Colonic mucosa (tissue), 4 donors: ENCODE measurements at places on chromosomes 2 and 18. TPM values are rescaled to one million over a fixed set of nuclear protein-coding genes. Genes with fewer than 3 reads are reported as not detected.

- DNase-seq: no peak
These were observed 111.8 kb upstream of the GAREM1 start for GRCh38 chr18:32582455-32582854.

The DUSP19 gene
- 2.5 TPM for total RNA-seq

DNA sequence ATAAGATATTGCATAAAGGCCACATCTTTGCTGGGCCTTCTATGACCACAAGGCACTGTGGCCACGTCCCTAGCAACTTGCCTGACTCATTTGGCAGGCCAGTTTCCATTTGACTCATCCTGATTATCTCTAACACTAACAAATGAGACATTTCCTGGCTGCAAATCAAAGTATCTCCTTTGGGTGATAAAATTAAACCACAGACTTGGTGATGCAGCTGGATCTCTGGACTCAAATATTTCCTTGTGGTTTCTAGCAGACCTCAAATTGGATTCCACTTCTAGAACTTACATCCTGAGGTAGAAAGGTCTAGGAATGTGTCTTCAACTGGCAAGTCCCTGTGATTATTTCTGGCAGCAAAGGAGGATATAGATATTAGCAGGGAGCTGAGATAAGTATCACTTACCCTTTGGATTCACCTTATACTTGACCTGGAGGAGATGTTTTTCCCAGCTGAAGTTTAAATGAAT is 167.9 kb upstream of the NXPH2 start:
- no peak for DNase-seq

The CRYGD gene
- not detected for total RNA-seq

The CROCC2 gene
- total RNA-seq: 0.05 TPM

GRCh38 chr2:129408570-129408969 is 570.9 kb upstream of the RAB6C start:
- no peak for DNase-seq

The SPDYA gene
- 0.42 TPM for total RNA-seq

DNA sequence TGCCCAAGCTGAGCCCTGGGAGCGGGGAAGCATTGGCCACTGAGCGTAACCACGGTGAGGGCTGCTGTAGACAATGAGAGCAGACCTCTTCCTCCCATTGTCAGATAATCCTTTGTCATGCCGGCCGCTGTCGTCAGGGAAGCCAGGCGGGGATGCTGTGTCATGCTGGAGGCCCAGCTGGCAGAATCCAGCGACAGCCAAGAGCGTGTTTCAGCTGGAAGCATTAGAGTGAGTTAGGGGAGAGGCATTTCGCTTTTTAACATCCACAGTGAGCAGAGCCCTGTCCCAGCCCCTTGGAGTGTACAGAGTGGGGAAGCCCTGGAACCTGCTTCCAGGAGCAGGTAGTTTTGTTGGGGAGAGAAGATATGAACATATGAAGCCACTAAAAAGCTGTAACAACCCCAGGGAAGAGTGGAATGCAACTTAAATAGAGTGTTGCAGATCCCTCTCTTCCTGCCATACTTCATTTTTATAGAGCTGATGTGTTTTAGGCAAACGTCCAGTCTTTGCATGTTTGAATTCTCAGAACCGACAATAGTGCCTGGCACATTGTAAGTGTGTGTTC is 7.0 kb downstream of the CTIF start:
- no peak for DNase-seq

The GAREM1 gene
- 20.1 TPM for total RNA-seq

DNA sequence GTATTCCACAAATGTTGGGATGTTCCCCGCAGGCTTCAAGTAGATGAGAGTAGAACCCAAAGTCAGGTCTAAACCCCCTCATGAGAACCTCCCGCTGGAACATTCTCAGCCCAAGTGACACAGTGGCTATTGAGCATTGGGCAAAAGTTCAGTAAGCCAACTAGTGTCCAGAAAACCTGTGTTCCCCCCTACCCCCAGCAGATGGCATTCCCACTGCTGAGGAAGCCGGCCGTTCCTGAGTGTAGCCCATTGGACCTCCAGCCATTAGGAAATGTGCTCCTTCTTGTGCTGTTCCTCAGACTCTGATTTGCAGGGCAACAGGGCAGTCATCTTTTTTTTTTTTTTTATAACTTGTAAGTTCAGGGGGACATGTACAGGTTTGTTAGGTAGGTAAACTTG is 152.1 kb downstream of the NCK2 start:
- no peak for DNase-seq

The COLEC12 gene
- 1.9 TPM for total RNA-seq

DNA sequence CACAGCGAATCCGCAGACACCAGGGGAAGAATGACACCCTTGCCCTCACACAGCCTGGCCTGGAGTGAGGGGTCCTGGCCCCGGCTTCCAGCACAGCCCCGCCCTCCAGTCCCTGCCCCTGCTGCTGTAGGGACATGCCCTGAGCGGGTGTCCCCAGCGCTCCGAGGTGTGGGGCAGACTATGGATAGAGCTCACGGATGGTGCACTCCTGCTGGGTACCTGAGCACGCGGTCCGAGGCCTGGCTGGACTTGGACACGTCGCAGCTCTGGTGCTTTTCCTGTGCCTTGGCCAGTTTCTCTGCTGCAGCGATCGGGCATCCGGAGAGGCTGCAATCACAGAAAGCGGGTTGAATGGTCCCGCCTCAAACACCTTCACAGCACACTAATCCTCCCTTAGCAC is 165.7 kb upstream of the PXDN start:
- no peak for DNase-seq

- DNase-seq: no peak
These were observed 86.7 kb downstream of the LDLRAD4 start for GRCh38 chr18:13305301-13305700.

- DNase-seq: no peak
These were observed 12.8 kb upstream of the HPCAL1 start for GRCh38 chr2:10289891-10290290.

The HDAC4 gene
- total RNA-seq: 35.3 TPM

The NAT8 gene
- total RNA-seq: 0.64 TPM

The SERPINB4 gene
- total RNA-seq: not detected

- DNase-seq: no peak
These were observed 44.1 kb upstream of the HDAC4 start for GRCh38 chr2:239444626-239445577.

DNA sequence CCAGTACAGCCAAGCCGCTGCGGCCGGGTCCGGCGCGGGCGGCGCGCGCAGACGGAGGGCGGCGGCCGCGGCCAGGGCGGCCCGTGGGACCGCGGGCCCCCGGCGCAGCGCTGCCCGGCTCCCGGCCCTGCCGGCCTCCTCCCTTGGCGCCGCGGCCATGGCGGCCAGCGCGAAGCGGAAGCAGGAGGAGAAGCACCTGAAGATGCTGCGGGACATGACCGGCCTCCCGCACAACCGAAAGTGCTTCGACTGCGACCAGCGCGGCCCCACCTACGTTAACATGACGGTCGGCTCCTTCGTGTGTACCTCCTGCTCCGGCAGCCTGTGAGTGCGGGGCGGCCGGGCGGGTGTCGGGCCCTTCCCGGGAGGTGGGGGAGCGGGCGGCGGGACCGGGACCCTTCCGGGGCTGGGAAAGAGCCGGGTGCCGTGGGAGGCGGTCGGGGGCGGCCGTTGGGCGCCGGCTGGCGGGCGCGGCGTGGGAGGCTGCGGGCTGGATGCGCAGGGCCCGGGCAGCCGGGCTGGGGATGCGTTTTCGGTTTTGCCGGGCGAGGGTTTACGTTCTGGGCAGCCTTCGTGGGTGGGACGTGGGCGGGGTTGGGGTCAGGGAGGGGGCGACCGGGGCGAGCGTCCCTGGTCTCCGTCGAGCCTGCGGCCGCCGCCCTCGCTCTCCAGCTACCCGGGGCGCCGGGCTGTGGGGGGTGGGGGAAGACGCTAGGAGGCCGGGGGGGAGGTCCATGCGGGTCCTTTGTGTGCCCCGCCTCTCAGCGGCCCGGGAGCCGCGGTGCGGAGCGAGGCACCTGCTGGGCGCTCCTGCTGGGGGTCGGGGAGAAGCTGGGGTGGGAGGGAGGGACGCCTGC is 537 bp downstream of the AGFG1 start:
- DNase-seq: peak; percentile 43

GRCh38 chr2:127072970-127073369 is 34.0 kb downstream of the BIN1 start:
- DNase-seq: no peak

The CTLA4 gene
- total RNA-seq: 0.84 TPM

DNA sequence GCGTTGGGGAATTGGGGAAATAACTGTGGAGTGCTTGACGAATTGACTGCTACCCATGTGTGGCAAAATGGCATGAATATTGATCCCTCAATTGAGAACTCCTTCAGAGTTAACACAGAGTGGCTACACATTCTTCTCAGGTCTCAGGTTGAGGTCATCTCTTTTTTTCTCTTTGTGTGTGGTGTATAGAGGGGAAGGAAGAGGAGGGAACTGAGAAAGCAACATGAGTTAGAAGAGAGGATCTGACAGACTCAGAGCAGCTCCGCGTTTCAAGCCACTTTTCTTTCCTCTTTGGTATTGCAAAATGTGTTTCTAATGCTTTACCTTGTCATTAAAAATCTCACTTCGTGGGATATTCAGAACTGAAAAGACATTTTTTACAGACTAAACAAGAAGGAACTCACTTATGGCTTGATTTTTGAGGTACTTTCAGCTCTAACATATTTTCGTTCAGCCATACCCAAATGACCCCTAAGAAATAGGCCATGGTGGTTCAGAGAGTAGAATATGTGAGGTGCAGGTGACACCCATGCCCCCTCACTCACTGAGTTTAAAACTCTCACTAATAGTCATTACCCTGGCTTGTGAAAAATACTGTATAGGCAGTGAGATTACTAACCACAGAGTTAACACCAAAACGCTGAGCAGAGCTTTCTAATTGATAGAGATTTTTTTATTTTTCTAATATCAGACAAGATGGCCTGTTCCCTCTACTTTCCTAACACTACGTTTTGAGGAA is 22.5 kb downstream of the STAT4 start:
- DNase-seq: no peak
